ENCODE measurements at places on chromosomes 13 and 19.

DNA sequence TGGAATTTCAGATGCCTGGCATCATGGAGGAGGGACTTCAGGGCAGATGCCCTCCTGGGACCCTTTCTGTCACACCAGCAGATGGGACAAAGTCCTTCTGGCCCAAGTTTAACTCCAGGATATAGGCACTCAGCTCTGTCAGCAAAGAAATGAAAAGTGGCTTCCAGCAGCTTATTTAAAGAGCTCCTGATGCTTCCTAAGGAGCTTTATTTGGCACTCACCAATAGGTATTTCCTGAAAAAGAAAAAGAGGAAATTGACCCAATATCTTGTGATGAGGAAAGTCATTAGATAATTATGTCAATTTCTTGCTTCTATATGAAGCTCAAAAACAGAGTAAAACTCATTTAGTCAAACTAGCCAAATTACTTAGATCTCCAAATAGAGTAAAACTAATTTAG, 224.6 kb downstream of the RAP2A start:
- no peak for DNase-seq

DNA sequence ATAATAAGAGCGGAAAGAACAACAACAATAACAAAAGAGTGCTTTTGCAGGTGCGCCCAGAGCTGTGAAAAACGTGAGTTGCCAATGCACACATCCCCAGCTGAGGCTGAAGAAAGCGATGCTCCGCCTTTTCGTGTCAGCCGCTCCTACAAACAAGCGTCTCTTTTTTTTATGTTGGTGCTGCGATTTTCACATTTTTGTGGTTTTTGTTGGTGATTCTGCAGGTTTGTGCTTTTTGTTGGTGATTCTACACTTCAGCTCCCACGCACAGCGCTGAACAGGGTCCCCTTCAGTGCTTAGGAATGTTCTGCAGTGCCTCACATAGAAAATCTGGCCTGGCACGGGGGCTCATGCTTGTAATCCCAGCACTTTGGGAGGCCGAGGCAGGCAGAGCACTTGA, 7.3 kb upstream of the SBK3 start:
- no peak for DNase-seq

- peak; percentile 46 for DNase-seq
Observed at GRCh38 chr19:45179072-45179891, 698 bp downstream of the BLOC1S3 start.

DNA sequence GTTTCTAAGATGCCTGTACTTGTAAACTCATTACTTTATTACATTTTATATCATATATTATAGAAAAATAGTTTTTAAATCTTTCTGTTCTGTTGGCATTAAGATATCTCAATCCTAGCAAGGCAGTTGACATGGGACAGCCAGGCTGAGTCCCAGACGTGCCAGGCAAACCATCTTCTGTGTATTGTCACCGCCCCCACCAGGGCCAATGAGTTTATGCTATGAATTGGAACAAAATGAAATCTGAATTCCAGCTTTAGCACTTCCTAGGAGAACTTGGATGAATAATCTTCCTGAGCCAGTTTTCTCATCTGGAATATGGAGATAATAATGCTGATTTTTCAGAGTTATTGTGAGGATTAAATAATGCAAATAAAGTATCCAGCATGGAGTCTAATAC, 79.9 kb upstream of the GSX1 start:
- DNase-seq = peak; percentile 13

- no peak for DNase-seq
Observed at GRCh38 chr13:43744261-43745031, 42.3 kb downstream of the ENOX1 start.

DNA sequence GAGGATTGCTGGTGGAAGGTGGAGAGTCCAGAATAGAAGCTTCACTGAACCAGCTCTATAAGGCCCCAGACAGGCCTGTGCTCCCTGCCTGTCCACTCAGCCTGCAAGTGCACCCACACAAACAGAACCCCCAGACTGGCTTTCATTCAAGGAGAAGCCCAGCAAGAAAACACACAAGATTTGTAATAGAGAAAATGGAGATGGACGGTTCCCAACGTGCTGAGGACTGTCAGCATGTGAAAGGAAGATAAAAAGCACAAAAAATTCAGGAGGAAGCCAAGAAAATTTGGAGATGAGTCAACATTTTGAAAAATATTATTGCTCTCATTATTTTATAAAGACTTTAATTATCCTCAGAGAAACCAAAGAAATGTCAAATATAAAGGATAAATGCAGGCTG, 218.2 kb upstream of the SLC10A2 start:
- no peak for DNase-seq

DNA sequence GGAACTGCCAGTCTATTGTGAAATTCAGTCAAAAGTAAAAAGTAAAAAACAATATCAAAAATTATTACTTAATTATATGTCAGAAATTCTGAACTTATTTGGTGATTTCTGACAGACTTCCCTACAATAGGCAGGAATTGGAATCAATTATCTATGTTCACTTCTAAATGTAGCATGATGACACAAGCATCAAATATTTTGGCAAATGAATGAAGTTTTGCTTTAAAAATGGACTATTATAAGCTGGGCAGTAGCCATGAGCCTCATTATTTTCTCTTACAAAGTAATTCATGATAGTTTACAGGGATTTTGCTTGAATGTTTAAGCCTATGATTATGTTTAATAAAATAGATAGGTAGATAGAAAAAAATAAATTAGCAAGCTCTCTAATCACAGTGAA, 582.6 kb downstream of the SLITRK6 start:
- no peak for DNase-seq

- peak; percentile 37 for DNase-seq
Observed at GRCh38 chr19:34254698-34255432, 511 bp downstream of the GARRE1 start.

DNA sequence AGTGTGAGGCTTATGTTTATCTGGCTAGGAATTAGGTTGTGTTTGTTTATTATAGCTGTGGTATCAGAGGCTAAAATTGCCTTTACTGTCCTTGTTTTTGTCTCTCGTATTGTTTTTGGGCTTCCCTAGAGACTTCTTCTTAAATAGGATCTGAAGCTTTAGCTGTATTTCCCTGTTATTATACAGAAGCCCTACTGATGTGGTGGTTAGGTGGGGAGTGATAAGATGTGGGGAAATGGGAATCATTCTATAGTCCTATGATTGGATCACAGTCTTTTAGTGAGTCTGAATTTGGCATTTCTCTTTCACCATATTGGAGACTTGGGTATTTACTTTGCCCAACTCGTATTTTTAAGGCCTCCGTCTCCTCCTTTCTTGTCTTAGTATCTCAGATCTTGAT, 8.3 kb upstream of the KL start:
- no peak for DNase-seq

DNA sequence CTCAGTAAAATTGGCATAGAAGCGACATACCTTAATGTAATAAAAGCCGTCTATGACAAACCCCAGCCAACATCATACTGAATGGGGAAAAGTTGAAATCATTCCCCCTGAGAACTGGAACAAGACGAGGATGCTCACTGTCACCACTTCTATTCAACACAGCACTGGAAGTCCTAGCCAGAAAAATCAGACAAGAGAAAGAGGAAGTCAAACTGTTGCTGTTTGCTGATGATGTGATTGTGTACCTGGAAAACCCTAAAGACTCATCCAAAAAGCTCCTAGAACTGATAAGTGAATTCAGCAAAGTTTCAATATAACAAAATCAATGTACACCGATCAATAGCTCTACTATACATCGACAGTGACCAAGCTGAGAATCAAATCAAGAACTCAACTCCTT, 63.3 kb downstream of the TNFSF13B start:
- no peak for DNase-seq

GRCh38 chr13:33931397-33932311, 113.7 kb downstream of the RFC3 start:
- no peak for DNase-seq

DNA sequence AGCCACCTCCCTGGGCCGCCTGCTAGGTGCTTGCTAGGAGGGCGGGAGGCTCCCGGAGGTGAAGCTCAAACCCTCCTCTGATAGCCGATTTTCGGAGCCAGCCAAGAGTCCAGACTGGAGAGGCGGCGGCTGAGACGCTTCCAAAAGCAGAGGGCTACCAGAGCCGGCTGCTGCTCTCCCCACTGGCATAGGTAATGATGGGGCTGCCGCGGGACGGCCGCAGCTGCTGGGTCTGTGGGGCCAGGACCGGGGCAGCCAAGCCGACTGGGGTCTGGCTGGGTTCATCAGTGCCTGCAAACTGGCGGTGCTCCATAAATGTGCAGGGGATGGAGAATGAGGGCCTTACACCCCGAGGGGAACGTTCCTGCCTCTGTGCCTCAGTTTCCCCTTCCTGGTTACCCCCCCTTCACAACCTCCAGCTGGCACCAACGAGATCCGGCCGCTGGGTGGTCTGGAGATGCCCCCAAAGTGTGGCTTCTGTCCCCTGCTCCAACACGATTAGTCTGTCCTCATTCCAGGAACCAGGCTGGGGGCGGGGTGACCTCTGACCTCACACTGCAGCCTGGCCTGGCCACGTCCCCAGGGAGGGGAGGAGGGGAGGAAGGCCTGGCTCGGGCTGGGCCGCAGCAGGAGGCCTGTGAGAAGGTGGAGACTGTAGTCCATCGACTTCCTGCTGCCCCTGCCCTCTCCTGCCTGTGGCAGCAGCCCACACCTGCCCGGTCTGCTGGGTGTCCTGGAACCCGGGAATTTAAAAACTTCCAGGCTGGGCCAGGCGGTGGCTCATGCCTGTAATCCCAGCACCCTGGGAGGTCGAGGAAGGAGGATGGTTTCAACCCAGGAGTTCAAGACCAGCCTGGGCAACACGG, 3.8 kb upstream of the WDR18 start:
- DNase-seq = no peak

DNA sequence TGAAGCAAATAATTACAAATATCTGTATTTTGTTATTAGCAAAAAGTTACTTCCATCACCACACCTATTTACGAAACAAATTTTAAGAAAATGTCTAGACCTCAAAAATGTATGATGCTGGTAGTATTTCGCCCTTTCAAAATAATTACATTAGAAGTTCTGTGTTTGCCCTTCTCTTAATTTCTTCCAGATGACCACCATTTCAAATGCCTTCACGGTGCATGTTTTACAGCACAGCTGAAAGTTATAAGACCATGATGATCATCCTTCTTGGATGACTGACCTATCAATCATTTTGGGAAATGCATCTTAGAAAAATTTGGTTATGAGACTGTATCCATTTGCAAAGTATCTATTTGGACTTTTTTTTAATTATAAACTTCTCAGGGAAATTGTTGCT, 390.8 kb downstream of the SLITRK6 start:
- DNase-seq = no peak

DNA sequence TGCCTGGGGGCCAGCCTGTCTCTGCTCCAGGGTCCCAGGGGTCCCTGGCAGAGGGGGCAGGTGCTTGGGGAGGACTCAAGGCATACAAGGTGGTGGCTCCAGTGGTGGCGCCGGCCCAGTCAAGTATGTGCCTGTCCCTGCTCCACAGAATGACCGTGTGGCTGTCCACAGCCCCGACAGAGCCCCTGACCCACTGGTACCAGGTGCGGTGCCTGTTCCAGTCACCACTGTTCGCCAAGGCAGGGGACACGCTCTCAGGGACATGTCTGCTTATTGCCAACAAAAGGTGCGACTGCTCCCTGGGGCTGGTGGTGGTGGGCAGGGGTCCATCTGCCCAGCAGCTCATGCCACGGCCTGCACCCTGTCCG, 8.2 kb downstream of the YIPF2 start:
- DNase-seq = no peak

GRCh38 chr13:73937441-73937840, 196.8 kb downstream of the KLF12 start:
- DNase-seq = no peak

GRCh38 chr19:35109395-35110112, 6.1 kb upstream of the FXYD3 start:
- no peak for DNase-seq

- no peak for DNase-seq
Observed at GRCh38 chr13:71210861-71211260, 656.1 kb downstream of the DACH1 start.

- no peak for DNase-seq
Observed at GRCh38 chr13:43432958-43433357, 353.8 kb downstream of the ENOX1 start.

DNA sequence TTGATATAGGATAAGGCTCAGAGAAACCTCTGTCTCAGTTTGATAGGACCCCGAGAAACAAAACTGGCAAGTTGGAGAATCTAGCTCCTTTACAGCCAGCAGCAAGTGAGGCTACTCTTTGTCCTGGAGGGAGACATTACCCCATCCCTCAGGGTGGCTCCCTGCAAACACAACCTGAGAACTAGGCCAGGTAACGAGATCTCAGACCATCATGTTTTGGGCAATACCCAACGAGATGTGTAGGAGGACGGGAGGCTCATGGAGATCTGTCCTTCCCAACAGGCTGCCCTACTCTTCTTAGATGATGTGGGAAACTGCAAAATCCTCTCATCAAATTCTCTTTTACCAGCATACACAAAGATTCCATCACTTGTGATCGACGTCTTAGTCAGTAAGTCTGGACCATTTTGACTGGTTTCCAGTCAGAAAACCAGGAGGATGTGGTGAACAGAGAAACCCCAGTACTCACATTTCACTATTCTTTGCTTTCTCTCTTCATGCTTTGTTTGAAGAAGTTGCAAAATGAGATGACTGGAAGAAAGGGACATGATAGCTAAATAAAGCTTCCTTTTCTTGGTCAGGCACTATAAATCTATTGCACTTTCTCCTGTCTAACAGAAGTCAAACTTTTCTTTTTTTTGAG, 6.0 kb upstream of the CTU1 start:
- DNase-seq = no peak

GRCh38 chr13:20378721-20379120, 146.6 kb upstream of the GJB6 start:
- DNase-seq = no peak

- DNase-seq = no peak
Observed at GRCh38 chr19:45102481-45102880, 9.5 kb downstream of the PPP1R37 start.

DNA sequence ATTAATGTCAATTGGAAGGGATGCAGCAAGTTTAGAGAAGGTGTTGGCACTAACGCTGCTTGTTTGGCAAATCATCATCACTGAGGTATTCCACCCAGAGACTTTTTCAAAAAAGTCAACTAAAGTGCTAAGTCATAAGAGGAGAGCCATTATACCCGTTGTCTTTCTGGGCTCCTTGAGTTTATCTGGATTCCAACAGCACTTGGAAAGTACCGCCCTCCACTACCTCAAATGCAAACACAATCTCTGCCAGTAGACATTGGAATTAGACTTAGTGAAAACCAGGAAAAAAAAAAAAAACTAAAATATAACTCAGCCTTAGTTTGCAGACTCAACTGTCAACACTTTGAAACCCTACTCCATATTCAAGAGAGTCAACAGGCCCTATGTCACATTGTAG, 266.0 kb downstream of the ITGBL1 start:
- DNase-seq = no peak

- DNase-seq = no peak
Observed at GRCh38 chr19:5447700-5448311, 7.4 kb upstream of the ZNRF4 start.

GRCh38 chr13:39217471-39217870, 179.2 kb downstream of the NHLRC3 start:
- DNase-seq = no peak
